ENCODE measurements at places on chromosomes 5 and 9.
A peak's percentile ranks its signal among the peaks of the same experiment; 100 is the strongest.

DNA sequence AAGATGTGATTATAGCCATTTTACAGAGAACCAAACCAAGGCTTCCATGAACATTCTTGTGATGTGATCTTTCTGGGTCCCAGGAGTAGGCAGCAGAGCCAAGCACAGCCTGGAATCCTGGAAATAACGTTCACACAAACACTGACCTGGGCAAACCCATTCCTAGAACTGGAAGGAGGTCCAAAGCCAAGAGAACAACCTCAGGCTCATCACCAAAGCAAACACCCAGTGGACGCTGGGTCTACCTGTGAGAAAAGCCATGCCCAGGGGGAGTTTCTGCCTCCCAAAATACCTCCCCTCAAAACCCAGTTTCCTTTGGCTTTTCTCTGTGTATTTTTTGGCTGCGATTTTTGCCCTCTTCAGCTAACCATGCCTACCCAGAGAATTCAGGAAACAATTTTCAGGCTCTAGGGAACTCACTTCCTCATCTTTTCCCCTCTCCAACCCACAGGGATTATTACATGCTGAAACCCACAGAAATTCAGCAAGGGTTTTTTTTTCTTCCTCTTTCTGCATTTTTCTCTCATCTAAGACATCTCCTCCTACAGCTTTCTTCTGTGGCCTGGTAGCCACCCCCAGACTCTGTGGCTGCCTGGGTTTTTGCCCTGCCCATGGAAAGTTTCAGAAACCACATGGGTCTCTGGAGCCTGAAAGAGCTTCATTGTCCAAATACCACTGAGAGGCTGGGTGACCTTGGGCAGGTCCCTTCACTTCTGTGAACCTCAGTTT is 75.0 kb downstream of the TNC start:
- no peak for DNase-seq

GRCh38 chr9:131397100-131397790 is 3.4 kb downstream of the PRRC2B start:
- DNase-seq = no peak

GRCh38 chr5:131462454-131462853 is 172.6 kb downstream of the RAPGEF6 start:
- no peak for DNase-seq

- no peak for DNase-seq
These were observed 179.6 kb upstream of the PUM3 start for GRCh38 chr9:3023449-3023848.

GRCh38 chr5:172420235-172420939 is 33.9 kb downstream of the SH3PXD2B start:
- peak; percentile 92 for DNase-seq

DNA sequence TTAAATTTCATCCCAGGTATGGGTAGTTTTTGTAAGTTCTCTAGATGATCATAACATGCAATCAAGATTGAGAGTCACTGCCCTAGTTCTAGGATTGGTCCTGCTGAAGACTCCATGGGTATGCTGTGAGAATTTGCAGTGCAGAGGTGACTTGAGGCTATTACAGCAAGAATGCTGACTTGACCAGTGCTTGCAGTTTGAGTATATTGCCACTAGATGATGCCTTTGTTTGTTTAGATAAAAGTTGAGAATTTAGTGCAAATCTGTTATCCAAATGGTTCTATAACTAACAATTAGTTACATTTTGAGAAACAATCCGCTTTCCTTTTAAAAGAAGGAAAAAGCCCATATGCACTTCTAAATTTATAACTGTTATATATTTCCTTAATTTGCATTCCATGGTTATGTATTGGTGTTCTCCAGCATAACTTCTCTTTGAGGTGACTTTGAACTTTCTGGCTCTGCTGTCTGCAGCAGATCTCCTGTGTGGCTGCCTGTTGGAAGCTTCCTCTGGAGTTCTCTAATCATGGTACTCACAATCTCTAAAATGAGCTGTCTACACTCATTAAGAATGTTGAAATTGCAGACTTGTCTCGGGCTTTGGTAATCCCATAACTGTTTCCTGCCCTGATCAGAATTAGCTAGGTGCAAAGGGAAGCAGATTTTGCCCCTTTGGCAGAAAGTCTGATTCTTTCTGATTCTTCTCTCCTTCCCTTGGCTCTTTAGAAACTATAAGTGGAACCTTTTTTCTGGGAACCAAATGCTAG is 24.9 kb downstream of the MELK start:
- DNase-seq = peak; percentile 69

- DNase-seq = no peak
These were observed 863 bp upstream of the LIFR start for GRCh38 chr5:38557308-38557710.

DNA sequence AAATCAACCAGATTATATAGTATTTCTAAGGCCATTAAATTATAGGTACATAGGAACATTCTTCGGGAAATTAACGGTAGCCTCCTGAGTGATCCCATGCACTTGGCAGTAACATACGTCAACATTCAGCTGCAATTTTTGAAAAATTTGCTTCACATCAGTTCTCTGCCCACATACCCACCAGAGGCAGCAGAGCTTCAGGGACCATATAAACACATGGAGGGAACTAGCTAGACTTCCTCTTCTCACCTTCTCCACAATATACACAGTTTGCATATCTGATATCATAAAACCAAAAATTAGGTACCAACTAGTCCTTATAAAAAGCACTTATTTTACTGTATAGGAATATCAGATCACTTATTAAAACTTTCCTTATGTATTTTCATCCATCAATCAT is 4.8 kb downstream of the PSIP1 start:
- DNase-seq = no peak
